Esophagus squamous epithelium (tissue), 5 donors: ENCODE measurements at places on chromosomes 7 and 10.

GRCh38 chr7:150356265-150356897 lies 12.2 kb upstream of the REPIN1 start:
- DNase-seq: no peak

GRCh38 chr10:59965899-59966650 lies 59.7 kb upstream of the CCDC6 start:
- DNase-seq: no peak

- no peak for DNase-seq
These were observed 26.8 kb upstream of the FOXK1 start for GRCh38 chr7:4655311-4655710.

- no peak for DNase-seq
These were observed 16.0 kb upstream of the SLC18A2 start for GRCh38 chr10:117224881-117225280.
